ENCODE measurements at places on chromosomes 1 and 21.

- DNase-seq, result no peak
Measured at GRCh38 chr1:7991504-7992440, 30.3 kb downstream of the PARK7 start.

DNA sequence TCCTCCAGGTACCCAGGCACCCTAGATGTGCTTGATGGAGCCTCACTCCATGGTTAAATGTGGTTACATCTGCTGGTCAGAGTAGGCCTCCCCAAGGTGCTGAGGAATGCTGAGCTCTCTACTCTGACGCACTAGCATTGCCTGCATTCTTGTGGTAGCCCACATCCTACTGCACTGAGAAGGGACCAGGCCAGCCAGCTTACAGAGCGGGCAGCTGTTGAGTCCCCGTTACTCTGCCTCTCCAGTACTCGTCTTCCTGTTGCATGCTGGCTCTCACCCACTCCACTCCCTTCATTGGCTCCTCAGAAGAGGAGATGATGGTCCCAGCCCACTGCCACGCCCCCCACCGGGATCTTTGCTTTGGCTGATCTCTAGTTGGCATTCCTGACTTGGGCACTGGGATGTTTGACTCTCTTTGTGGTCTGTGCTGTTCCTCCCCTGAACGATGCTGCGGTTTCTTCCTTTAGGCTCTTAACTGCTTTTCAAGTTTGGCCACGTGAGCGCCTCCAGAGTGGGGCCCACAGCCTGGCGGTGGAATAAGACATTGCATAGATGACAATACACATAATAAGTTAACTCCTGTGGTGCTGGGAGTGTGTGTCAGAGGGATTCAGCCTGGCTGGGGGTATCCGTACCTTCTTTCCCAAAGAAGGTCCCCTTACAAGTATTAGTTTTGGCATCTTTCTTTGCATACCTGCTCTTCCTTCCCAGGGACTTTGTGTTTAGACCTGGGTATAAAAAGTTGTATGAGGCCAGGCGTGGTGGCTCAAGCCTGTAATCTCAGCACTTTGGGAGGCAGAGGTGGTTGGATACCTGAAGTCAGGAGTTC lies 18.6 kb downstream of the AZIN2 start:
- DNase-seq, result peak; percentile 98

DNA sequence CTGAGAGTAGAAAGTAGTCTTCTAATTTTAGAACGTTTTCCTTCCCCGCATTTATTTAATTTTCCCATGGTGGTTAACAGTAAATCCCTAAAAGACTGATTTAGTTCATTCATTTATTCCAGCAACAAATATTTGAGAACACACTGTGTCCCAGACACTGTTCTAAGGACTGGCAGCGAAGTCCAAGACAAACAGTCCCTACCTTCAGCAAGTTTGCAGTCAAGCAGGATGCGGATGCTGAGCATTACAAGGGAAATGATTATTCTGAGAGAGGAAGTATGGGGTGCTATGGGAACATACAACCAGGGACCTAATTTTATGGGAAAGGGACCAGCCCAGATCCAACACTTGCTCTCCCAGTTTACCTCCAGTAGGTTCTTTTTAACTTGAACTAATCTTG lies 1.2 kb upstream of the C1orf74 start:
- no peak for DNase-seq

DNA sequence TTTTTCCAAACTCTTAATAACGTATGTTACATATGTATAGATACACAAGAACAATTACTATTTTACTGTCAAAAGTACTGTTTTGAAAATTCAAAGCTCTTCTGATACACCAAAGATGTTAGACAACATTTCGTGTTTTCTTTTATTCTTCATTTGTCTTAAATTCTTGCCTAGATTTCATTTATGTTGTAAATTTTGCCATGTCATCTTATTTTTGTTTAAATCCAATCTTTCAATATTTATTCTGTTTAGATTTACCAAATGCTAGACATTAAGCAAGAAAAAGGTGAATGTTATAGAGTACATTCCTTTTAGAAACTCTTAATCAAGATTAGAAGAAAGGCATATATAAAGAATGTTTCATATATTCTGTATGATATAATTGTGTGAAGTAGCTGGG lies 876.9 kb downstream of the KCNT2 start:
- no peak for DNase-seq

DNA sequence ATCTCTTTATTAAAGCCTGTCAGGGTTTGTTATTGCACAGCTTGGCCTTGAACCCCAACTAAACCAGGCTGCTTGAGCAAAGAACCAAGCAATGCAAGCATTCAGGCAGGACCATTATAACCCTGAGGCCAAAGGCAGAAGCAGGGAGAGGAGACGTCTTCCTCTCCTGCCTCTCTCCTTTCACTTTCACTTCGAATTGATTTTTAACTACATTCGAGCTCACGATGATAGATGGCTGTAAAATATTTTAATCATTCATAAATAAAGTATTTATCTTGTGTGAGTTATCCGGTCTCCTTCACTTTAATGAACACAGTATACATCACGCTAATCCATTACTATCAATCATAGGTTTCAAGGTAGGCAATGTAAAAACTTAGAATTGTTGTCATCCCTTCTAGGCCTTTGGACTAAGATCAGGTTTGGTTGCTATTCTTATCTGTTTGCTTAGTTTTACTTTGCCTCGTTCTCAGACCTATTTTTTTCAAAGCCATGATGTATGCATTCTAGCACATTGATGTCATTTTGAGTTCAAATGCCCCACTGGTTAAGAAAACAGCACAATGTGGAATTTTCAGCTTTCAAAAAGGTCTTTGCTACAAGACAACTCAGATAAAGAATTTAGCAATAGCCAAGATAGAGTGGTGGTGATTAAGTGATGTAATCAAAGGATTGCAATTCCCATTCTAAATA lies 480.2 kb upstream of the RUNX1 start:
- DNase-seq, result no peak

DNA sequence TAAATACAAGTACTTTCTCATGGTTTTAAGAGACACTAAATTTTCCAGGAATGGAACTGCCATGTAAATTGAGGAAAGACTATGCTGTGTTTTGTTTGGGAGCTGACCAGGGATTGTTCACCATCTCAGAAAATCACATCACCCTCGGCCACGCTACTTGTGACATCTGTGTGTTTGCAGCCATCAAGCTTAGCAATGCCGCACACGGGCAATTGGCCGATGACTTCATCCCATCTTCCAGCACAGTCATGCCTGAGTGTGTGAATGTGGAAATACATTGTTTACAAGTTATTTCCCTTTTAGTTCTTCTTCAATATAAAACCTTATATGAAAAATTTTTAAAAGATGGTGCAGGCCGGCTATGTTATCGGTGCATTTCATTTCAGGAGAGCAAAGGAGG lies 121.6 kb downstream of the GLIS1 start:
- no peak for DNase-seq

GRCh38 chr1:101260556-101261350 lies 23.9 kb downstream of the S1PR1 start:
- DNase-seq, result no peak

- DNase-seq, result no peak
Measured at GRCh38 chr21:16055014-16055413, 325.2 kb downstream of the USP25 start.

- no peak for DNase-seq
Measured at GRCh38 chr1:87299661-87300060, 29.0 kb upstream of the LMO4 start.
